ENCODE measurements at places on chromosomes 7 and 10.

- no peak for DNase-seq
These were observed 204.9 kb downstream of the DOCK4 start for GRCh38 chr7:112001091-112001826.

- DNase-seq, result no peak
These were observed 285.1 kb upstream of the ADARB2 start for GRCh38 chr10:2022401-2022800.

GRCh38 chr7:37117292-37117691, 331.4 kb downstream of the ELMO1 start:
- DNase-seq, result no peak

- DNase-seq, result no peak
These were observed 91.8 kb upstream of the KMT2C start for GRCh38 chr7:152527610-152528032.

- no peak for DNase-seq
These were observed 209.8 kb downstream of the ZNF33B start for GRCh38 chr10:42428534-42428933.

DNA sequence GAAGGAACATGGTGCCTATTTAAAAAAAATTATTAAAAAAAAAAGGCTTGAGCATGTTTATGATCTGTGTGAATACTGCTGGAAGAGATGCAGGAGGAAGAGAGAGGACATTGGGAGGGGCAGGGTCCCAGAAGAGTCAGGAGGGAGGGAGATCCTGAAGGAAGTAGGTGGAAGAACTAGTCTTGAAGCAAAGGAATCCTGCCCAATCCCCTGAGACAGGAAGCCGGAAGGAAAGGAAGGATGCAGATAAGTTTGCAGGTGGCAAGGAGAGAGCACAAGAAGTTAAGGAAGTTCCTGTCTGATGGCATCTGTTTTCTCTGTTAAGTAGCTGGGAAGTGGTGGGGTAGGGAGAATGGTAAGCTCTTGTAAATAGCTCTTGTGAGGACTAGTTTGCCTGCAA, 318.5 kb downstream of the DOCK4 start:
- DNase-seq, result no peak

DNA sequence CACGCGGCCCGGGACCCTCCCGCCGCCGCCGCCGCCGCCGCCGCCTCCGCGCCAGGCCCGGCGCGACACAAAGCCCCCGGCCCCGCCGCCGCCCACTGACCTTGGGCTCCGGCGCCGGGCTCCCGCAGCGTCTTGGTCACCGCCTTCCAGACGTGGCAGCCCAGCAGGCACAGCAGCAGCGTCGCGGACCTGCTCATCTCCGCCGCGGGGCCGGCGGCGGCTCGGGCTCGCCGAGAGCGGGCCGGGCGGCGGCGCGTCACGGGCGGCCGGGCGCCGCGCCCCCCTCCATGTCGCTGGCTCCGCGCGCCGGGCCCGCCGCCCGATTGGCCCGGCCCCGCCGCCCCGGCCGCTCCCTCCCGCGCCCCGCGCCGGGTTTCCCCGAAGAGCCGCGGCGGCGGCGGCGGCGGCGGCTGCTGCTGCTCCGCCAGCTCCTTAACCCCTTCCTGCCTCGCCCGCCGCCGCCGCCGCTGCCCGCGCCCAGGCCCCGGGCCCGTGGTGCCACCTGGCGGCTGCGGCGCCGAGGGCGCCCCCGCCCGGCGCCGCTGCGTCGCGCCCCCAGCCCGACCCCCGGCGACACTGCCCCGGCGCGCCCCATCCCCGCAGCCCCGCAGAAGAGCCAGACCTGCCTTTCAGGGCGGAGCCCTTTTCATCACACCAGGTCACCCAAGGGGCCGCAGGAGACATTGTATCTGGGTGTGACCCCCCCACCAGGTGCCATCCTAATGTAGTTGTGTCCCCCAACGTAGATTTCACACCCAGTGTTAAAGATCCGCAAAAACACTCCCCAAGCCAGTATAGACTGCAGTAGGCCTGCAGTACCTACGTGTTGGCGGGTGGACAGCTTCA, at the start of gene FAM171A1:
Gene FAM171A1 (minus strand): TSS at position 434 of the 846 bp plus-strand sequence. CDS start 237 bp downstream, at position 197.
- peak; percentile 32 for DNase-seq

DNA sequence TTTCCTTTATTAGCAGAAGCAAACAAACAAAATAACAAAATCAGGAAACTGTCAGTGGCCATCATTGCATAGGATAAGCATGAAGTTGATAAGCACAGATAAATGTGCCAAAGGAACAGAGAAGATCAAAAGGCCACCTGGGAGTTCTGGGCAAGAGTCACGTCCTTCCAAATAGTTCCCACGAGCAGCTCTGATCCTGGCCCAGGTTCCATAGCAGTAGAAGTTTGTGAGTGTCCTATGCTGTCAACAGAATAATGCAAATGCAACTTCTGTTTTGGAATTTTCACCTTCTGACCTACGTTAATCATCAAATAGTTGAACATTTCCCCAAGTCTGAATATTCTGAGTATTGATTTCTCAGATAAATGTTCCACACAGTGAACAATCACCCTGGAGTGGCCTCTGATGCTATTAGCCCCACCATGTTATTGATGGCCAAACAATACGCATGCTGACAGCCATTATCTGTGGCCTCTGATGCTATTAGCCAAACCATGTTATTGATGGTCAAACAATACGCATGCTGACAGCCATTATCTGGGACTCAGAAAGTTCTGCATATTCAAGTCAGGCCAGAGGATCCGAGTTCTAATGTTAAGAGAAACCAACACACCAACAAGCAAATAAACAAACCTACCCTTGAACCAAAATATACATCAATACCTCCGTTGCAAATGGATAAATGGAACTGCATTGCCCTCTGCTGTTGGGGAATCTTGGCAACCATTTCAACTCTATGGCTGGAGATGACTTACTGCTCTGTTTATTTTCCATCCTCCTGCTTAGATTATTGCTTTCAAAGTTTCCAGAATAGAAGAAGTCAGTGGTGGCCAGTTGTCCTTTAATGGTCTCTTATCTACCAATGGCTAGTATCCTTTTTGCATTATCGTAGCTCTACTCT, 63.3 kb downstream of the MRC1 start:
- no peak for DNase-seq

DNA sequence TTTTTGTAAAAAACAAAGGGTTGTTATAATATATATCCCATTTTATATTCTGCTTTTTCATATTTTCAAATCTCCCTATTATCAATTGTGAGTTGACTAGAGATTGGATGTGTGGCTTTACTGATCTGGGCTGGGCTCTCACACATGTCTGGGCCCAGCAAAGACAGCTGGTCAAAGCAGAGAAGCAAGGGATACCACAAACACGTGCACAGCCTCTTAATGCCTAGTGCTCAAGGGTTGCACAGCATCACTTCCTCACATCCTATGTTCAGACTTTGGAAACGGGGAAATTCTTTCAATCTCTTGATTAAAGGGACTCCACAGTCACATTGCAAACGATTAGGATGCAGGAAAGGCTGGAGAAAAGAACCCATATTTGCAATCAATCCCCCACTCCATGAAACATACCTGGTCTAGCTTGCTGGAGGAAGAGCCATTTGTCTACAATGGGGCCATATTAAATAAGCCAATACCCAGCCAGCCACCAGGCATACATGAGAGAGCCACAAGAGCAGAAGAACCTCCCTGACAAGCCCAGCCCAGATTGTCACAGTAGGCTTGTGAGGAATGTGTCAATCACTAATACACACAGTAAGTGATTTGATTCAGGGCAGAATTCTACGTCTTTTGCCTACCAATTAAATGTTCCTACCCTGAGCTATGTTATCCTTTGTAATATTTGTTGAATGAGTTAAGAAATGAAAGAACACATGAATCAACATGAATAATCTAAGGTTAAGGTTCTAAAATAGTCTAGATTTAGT, 431.2 kb downstream of the TNS3 start:
- no peak for DNase-seq

GRCh38 chr7:30206491-30206890, 71.7 kb downstream of the MTURN start:
- no peak for DNase-seq

DNA sequence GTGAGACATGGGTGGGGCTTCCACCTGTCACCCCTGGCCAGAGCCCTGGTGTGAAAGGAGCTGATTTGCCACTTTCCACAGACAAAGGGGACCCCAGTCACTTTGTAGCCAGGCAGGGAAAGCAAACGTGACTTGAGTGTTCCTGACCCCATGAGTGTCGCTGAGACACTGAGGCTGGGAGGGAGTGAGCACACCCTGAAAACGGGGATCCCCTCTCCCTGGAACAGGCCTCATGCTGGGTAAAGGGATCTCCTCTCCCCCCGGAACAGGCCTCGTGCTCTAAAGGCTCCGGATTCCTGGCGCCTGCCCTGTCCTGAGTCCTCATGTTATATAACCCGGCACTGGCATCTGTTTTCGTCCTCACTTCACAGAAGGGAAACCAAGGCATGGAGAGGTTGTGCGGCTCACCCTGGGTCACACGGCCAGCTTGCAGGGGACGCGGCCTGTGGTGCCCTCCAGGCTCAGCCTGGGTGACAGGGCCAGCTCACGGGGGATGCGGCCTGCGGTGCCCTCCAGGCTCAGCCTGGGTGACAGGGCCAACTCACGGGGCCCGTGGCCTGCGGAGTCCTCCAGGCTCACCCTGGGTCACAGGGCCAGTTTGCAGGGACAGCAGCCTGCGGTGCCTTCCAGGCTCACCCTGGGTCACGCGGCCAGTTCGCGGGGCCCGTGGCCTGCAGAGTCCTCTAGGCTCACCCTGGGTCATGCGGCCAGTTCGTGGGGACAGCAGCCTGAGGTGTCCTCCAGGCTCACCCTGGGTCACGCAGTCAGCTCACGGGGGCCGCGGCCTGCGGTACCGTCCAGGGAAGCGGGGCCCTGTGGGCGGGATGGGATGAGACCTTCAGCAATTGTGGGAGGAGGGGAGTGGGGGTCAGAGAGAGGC, 104.7 kb downstream of the PDGFA start:
- no peak for DNase-seq

GRCh38 chr7:65475734-65476319, 102.2 kb downstream of the ZNF92 start:
- DNase-seq, result peak; percentile 74

- DNase-seq, result no peak
These were observed 53.0 kb downstream of the ASNS start for GRCh38 chr7:97819161-97819560.

GRCh38 chr10:11285171-11285570, 267.5 kb downstream of the CELF2 start:
- no peak for DNase-seq

DNA sequence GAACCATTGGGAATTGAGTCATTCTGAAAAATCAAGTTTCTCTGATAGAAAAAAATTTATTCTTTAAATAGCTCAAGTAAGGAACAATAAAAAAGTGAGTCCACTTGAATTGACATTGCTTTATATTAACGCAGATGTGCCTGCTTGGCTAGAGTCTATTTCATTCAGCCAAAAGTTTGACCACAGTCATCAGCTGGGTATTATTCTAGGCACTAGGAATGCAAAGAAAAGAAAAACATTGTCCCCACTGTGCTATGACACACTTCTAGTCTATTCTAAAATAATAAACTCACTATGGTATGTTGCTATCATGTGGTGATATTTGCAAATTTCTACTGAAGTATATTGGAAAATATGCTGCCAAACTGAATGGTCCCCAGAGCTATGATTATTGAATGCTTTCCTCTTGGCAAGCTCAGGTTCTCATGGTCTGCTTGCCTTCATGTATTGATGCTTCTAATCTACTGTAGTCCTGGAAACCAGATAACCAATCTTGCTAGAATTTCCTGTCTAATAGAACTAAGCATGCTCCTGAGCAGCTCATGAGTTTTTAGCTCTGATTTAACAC, 8.3 kb downstream of the SFRP4 start:
- no peak for DNase-seq

DNA sequence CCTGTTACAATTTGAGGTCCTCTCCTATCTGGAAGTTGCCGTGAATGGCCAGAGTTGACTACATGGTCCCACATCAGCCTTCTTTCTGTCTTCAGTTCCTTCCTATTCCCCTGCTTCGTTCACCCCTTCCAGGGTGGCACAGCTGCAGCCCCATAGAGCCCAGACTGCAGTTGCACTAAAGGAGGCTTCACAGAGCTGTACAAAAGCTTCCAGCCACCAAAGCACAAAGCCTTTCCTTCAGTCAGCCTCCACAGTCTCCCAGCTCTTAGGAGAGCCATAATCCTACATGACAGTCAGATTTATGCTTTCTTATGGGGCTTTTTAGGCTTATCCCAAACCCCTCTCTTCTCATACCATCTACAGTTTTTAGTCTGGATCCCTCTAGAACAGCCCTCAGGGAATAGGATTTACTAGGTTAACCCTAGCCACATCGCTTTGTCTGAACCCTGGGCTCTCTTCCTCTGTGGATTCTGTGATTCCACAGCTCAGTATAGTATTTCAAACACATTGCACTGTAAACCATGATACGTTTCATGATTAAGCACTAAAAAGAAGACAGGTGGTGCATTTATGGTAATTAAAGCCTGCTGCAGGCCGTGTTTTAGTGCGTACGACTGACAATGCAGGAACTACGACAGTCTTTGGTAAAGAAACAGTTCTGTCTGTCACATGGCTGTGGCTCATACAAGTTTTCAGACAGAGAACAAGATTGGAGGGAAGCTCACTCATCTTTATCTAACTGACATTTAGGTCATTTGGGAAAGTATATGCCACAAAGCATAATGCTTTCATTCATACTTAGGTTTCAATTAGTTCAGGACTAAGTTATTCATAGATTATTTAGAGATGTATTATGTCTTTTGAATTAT, 208.3 kb upstream of the KMT2E start:
- DNase-seq, result no peak

All from activated gamma-delta T cell treated with Interleukin-2 at 50 U/mL for 16 hours (primary cell).